NCI-H1417 treated with DMSO at 0.1 percent for 48 hours (cell line): ENCODE measurements at places on chromosomes 7 and 10.

DNA sequence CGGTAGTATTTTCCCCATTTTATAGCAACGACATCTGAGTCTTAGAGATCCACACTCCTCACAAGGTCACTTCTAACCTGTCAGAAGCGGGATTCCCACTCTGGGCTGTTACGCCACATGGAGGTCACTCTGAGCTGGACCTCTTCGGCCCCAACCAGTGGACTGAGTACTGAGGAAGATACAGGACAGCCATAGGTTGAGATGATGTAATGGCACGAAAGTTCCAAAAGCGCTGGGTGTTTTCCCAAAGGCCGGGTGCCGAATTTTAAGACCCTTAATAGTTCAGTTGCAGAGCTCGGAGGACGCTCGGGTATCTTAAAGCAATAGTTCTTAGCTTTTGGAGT lies 699 bp downstream of the GHITM start:
- DNase-seq: no peak

DNA sequence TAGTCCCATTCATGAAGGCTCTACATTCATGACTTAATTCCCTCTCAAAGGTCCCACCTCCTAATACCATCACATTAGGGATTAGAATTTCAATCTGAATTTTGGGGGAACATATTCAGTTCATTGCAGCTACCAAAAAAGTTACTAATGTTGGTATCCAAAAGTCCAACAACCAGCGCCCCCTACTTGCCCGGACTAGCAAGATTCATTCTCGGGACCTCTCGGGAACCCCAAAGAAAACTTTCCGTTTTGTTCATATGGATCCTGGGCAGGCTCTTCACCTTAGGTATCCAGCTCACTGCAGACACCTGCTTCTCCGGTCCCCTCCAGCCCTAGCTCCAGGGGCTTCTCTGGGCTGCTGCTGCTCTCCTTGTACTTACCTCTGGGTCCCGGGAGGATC lies 8.9 kb upstream of the GRK5 start:
- no peak for DNase-seq

- no peak for DNase-seq
These were observed 74.8 kb downstream of the ZEB1 start for GRCh38 chr10:31393844-31394243.

GRCh38 chr10:70137927-70138883 lies 5.6 kb upstream of the AIFM2 start:
- no peak for DNase-seq
